ENCODE measurements at places on chromosomes 1 and 21.

DNA sequence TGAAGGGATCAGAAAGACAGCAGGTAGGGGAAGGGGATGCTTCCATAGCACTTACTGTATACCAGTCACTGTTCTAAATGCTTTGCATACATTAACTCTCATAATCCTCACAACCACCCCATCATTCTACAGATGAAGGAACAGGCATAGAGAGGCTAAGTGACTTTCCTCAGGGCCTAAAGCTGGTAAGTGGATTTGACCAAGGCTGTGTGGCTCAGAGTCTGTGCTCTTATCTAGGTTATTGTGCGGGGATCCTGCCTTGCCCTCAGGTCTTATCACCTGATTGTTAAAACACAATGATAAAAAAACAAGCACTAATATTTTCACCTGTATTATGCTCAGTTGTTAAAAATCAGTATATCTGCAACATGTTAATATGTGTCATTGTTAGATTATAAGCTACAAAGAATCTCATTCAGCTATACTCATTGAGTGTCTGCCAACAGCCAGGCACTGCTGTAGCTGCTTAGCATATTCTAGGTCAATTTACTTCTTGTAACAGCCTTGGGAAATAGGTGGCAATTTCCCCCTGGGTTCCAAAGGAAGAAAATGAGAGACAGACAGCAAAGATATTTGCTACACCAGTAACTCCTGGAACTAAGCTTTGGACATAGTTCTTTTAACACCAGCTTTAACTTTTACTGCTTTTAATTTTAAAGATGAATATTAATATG is 38.6 kb upstream of the RBM15 start:
- no peak for DNase-seq

DNA sequence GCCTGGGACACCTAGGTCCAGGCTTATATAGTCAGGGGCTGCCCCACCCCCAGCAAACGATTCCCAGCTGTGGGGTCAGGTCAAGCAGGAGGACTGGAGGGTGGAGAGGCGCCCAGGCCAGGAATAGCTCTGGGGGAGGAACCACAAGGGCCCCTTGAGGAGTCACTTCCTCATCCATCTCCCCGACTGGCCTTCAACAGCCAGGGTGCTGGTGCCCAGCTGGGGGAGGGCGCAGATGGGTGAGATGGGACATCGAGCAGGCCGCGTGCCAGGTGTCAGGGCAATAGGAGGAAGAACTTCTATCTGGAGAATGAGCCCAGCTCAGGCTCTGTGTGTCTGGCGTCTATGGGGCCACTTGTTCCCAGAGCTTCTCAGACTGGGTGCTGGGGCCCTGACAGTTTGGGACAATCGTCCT is 208 bp upstream of the MYBPH start:
- DNase-seq, result no peak

GRCh38 chr1:180229483-180230415 is at the start of gene LHX4:
TSS of gene LHX4 (plus strand) at chr1:180230264. CDS start at chr1:180230530, 266 bp downstream.
- peak; percentile 76 for DNase-seq

GRCh38 chr1:13812456-13813397 is 112.7 kb downstream of the PRDM2 start:
- no peak for DNase-seq

DNA sequence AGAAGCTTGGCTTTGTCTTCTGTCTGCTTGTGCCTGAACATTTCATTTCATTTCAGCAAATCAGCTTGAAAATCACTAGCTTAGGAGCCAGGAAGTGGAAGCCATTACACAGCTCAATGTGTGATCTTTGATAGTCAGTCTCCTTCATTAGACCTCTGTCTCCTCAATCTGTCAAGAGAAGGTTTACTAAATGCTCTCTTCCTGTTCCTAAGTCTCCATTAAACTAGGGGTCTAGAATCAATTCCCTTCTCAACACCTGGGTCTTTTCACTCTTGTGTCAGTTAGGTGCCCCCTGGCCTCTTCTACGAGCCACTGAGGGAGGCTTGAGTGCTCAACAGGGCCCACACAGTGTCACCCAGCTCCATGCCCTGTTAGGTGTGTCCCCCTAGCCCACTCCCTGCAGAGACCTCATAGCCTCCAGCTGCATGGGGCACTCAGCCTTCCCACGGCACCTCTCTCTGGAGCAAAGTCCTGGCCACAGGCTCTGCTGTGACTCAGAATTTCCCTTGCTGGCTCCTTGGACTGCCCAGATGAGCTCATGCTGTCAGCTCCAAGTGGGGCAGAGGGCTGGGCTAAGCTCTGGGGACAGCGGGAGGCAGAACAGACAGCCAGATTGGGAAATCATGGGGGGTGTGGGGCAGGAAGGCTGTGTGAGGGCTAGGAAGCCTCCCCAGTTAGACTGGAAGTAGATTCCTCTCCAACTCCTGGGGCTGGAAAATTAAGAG is 115.7 kb upstream of the IPO9 start:
- no peak for DNase-seq

DNA sequence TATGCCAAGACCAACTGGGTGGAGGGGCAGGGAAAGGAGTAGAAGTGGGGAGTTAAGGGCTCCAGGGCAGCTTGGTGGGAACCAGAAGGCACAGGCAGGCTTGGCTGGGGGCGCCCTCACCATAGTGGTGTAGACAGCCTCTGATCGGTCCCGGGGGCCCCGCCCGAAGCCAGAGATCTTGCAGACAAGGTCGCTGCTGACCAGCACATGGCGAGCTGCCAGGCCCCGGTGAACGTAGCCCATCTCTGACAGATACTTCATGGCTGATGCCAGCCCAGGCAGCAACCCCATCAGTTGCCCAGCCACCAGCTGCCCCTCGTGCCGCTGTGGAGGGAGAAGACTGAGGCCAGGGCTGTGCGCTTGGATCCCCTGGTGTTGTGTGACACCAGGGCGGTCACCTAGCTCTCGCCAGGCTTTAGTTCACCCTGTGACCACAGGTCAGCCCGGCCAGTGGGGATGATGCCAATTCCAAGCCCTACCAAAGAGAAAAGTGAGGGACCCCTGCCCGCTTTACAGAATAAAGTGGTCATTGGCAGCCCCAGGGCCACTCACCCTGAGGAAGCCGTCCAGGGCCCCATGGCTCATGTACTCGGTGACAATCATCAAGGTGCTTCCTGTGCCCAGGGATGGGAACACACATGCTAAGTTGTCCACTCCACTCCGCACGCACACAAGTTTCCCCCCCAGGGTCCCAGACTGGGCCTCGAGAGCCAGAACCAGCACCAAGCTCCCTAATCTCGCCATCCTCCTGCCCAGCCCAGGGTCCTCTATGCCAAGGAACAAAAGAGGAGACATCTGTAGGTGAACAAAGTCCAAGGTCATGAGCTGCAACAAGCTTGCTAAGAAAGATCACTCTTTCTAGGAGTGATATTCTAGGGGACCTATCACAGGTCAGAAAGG is 28.2 kb downstream of the CDCA8 start:
- no peak for DNase-seq

DNA sequence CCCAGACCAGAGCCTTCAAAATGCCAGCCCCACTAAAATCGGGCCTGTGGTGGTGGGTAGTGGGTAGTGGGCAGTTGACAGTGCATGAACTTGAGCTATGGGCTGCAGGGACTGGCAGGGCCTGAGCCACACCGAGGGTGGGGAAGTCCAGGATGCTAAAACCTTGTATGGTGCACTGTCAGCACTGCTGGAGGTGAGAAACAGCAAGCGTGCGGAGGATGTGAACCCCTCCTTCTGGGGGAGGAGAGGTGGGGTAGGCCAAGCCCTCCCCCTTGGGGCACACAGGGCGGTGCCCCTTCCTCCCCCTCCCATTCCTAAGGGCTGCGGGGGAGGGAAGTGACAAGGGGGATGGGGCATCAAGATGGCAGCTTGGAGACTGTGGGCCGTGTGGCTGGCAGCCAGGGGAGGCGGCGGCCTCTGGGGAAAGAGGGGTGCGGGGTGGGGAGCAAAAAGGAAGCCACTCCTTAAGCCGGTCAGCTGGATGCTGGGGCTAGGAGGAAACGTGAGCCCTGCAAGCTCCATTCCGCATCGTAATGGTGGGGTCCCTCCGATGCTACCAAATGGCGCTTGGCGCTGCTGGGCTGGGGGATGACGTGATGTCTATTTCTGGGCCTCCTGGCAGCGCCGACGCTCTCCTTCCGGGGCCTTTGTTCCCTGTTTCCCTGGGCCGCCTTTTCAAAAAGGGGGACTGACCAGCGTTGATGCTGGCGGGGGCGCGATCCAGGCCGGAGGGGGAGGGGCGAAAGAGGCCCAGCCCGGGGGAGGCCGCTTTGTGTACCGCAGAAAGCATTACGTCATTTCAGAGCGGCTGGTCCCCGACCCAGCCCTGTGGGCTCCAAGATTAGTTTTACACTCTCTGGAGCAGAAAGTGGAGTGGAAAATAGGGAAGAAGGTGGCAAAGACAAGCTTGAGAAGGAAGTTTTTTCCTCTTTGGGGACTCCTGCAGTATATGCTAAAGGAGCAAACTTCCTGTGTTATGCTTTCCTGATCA is 809 bp downstream of the SYT11 start:
- DNase-seq, result peak; percentile 67

- DNase-seq, result no peak
Measured at GRCh38 chr1:168921629-168922028, 184.9 kb upstream of the ATP1B1 start.

- no peak for DNase-seq
Measured at GRCh38 chr1:6890686-6891085, 105.4 kb downstream of the CAMTA1 start.

DNA sequence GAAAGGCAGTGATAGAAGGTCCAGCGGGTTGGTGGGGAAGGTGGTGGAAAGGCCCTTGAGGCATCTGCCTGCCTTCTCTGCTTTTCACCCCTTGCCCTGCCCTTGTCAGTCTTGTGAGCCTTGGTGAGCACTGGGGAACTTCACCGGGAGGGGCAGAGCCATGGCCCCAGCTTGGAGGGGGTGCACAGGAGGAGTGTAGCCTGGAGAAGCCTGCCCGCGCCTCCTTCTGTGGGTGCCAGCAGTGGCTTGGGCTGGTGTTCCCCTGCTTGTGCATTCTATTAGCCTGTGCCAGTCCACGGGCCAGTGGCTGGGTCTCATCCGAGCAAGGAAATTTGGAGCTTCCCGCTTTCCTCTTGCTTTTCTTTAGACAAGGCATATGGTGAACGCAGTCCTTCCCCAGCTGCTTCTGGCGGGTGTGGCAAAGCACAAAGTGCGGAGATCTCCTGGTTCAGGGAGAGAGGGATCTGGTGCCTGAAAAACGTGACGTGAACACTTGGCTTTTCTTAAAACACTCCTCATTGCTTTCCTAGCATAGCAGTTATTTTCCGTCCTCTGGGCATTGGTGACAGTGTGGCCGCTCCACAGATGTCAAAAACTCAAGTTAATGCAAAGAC is 10.6 kb upstream of the B3GALT5 start:
- no peak for DNase-seq

DNA sequence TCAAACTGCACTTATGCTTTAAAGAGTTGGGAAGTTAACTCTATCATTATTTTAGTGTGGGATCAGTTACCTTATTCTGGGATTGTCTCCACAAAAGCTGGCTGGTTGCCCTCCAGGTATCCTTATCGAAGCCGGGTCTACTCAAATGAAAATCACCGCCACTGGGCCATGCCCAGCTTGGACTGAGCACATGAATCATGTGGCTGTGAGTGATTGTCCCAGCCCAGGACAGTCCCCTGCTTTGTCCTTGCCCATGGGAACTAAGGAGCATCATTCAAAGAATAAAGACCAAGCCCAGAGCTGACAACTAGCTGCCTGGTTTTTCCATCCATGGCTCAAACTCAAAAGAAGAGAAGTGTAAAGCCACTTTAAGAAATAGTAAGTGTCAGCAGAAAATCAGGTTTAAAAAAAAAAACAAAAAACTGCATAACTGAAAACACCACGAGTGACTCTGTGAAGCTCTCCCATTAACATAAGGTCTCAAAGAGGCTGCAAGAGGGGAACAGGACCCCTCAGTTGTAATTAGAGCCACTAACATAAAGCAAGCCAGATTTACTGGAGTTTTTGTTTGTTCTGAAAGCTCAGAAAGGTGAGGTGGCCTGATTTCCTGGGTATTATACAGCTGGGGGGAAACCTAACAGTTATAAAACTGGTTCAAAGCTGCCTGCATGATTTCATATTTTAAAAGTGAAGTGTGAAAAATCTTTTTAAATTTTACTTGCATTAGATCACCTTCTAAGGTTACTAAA is 91.5 kb downstream of the KIF14 start:
- DNase-seq, result no peak

- no peak for DNase-seq
Measured at GRCh38 chr1:173628888-173629287, 6.2 kb upstream of the TEX50 start.

- no peak for DNase-seq
Measured at GRCh38 chr1:17066361-17067068, 12.7 kb upstream of the SDHB start.

DNA sequence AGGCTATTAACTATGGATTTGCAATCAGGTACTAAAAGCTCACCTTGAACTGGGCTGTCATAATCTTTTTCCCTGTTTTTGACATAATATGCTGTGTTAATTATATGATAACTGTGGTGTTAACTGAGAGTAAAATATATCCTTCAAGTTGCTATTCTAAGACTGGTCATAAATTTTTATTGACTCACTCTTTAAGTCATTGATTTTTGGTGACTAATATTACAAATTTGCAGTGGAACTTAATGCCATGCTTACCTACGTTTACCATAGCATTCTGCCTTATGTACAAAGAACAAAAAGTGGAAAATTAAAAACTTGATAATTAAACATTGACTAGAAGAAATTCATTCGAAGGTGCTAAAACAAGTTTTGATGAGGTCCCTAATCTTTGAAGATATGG is 872.4 kb downstream of the BRINP3 start:
- DNase-seq, result no peak

DNA sequence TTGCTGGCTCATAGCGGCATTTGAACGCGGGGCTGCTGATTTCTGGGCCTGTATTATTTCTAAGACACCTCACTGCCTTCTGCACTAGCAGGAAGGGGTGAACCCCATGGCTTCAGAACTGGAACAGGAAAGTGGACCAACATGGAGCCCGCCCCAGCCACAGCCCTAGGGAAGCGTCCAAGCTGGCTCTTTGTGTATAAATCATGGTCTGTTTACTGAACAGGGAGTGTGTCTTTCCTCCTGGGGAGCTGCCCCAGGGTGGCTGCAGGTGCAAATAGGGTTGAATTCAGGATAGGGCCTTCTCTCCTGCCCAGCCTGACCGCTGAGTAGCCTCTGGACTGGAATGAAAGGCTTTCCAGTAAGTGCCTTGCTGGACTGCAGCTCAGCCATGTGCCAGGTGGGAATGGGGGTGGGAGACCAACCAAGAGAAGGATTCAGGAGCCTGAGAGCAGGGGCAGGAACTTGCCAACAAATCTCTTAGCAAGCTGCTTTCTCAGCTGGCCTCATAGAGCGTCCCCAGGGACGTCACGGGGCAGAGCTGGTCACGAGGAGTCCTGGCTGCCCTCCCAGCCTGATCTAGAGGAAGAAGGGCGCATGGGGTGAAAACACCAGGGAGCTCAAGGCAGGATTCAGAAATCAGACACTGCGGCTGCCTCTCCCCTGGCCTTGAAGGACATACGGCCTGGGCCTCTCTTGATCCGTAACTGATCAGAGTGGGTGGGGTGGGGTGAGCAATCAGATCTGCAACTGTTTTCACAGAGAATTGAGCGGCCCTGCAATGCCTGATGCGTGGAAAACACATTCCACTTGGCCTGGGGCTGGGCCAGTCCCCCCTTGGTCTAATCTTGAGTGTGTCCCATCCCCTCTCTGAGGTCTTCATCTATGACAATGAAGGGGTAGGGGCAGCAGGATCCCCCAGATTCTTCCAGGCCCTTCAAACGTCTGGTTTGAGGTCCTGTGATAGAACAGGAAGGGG is 56.5 kb upstream of the SELENON start:
- DNase-seq, result peak; percentile 76

- no peak for DNase-seq
Measured at GRCh38 chr1:199089393-199090122, 450.7 kb downstream of the PTPRC start.

All from NCI-H524 (cell line).